SJCRH30 (cell line): ENCODE measurements at places on chromosomes 5 and 9.

DNA sequence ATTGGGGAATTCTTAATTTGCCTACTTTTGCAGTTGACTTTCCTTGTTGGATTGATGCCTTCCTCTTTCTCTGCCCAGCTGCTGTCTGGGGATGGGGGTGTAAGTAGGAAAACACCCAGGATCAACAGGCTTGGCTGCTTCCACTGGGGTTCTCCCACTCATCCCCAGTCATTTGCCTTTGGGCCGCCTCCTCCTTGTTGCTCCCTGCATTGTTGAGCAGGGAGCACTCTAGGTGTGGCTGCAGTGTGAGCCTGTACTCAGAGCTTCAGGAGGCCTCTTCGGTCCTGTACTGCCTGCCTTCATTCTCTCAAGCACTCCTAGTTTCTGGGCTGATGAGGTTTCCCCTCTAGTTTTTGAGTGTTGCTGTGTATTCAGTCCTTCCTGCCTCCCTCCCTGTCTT lies 12.1 kb downstream of the RHOBTB3 start:
- H3K27me3 ChIP-seq, result no peaks in the 10 kb centered on the region
- peaks cover 80% of the 10 kb centered on the region for H3K36me3 ChIP-seq
- H3K4me1 ChIP-seq, result no peaks in the 10 kb centered on the region
- no peak for DNase-seq
- no peak overlapping the region for H3K27ac ChIP-seq
- no peak overlapping the region for H3K4me3 ChIP-seq

- no peaks in the 10 kb centered on the region for H3K4me1 ChIP-seq
- no peak overlapping the region for H3K27ac ChIP-seq
- DNase-seq, result no peak
Observed at GRCh38 chr9:27673641-27674040, 100.4 kb upstream of the C9orf72 start.

DNA sequence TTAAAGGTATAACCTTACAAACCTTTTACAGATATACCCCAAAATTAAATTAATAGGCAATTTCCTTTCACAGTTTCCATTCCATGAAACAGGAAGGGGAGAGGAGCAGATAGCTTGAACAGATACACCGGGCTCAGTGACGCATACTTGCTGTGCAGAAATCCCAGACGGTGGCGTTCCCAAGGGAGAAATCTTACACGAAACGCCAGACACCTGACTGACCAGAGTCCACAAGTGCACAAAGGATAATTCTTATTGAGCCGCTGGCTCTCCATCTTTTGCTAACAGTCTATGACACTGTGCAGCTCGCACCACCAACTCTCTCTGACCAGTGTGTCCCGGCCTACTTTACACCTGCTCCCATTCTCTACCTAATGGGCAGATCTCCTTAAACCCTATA lies 37.4 kb downstream of the PTCH1 start:
- peak overlapping the region; percentile 54; the same call in 1 of the 2 replicates for H3K27ac ChIP-seq
- H3K27me3 ChIP-seq, result no peaks in the 10 kb centered on the region
- peaks cover 33% of the 10 kb centered on the region for H3K4me1 ChIP-seq
- H3K4me3 ChIP-seq, result no peak overlapping the region
- peaks cover 62% of the 10 kb centered on the region for H3K36me3 ChIP-seq

- DNase-seq, result no peak
- no peaks in the 10 kb centered on the region for H3K27me3 ChIP-seq
- no peak overlapping the region for H3K4me3 ChIP-seq
- no peak overlapping the region for H3K27ac ChIP-seq
Observed at GRCh38 chr5:72314571-72315172, 5.4 kb downstream of the MRPS27 start.

DNA sequence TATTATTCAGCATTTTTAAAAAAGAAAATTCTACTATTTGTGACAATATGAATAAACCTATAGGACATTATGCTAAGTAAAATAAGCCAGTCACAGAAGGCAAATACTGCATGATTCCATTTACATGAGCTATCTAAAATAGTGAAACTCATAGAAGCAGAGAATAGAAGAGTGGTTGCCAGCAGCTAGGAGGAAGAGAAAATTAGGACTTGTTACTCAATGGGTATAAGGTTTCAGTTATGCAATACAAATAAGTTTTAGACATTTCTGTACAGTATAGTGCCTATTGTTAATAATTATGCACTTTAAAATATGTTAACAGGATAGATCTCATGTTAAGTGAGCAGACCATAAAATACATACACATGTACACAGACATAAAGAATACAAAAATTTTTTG lies 73.8 kb upstream of the SPINK5 start:
- no peaks in the 10 kb centered on the region for H3K27me3 ChIP-seq
- H3K4me3 ChIP-seq, result no peak overlapping the region
- no peaks in the 10 kb centered on the region for H3K4me1 ChIP-seq
- H3K27ac ChIP-seq, result no peak overlapping the region
- DNase-seq, result no peak

- peaks cover 20% of the 10 kb centered on the region for H3K27me3 ChIP-seq
- no peaks in the 10 kb centered on the region for H3K4me1 ChIP-seq
Observed at GRCh38 chr5:38258319-38259061, at the start of gene EGFLAM. Gene EGFLAM (plus strand): TSS chr5:38258559. CDS start chr5:38258755, 196 bp downstream.

GRCh38 chr9:10674586-10674985 lies 61.8 kb upstream of the PTPRD start:
- H3K27me3 ChIP-seq, result no peaks in the 10 kb centered on the region
- no peak for DNase-seq

DNA sequence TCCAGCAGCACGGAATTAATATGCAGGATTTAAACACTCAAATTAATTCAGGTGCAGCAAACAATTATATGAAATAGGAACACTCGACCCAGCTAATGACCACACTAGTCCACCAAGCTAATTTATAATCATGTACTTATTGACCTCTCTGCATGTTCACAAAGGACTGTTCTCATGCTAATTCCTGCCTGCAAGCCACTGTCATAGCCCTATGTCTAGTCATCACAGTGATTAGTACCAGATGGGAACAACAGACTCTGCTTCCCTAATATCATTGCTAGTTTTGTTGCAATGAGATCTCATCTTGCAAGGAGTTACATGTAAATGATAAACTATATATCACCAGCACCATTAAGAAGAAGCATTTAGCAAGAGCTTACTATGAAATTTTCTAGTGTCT lies 553.0 kb upstream of the GRAMD2B start:
- no peaks in the 10 kb centered on the region for H3K4me1 ChIP-seq
- H3K4me3 ChIP-seq, result no peak overlapping the region
- no peak for DNase-seq
- H3K27ac ChIP-seq, result no peak overlapping the region
- H3K27me3 ChIP-seq, result no peaks in the 10 kb centered on the region

- H3K4me1 ChIP-seq, result peaks cover 6% of the 10 kb centered on the region; the same call in 1 of the 2 replicates
- peak overlapping the region; percentile 88 for H3K4me3 ChIP-seq
- no peaks in the 10 kb centered on the region for H3K27me3 ChIP-seq
- H3K27ac ChIP-seq, result peak overlapping the region; percentile 98
Observed at GRCh38 chr5:179623906-179624741, 653 bp upstream of the HNRNPH1 start.

GRCh38 chr9:71446106-71446472 lies 322.2 kb downstream of the CEMIP2 start:
- no peak for DNase-seq
- H3K27ac ChIP-seq, result no peak overlapping the region
- H3K4me1 ChIP-seq, result no peaks in the 10 kb centered on the region
- H3K36me3 ChIP-seq, result no peaks in the 10 kb centered on the region

- H3K27me3 ChIP-seq, result no peaks in the 10 kb centered on the region
- H3K4me3 ChIP-seq, result no peak overlapping the region
- no peak overlapping the region for H3K27ac ChIP-seq
- H3K4me1 ChIP-seq, result peaks cover 11% of the 10 kb centered on the region; the same call in 1 of the 2 replicates
- no peaks in the 10 kb centered on the region for H3K36me3 ChIP-seq
Observed at GRCh38 chr5:170632266-170632984, 128.6 kb downstream of the KCNIP1 start.

- peaks cover 8% of the 10 kb centered on the region for H3K4me1 ChIP-seq
- no peak overlapping the region for H3K4me3 ChIP-seq
- no peaks in the 10 kb centered on the region for H3K27me3 ChIP-seq
- no peak overlapping the region for H3K27ac ChIP-seq
Observed at GRCh38 chr5:132184588-132184987, 43.1 kb downstream of the P4HA2 start.

- peaks cover 51% of the 10 kb centered on the region for H3K27me3 ChIP-seq
- H3K4me3 ChIP-seq, result no peak overlapping the region
- DNase-seq, result no peak
- H3K27ac ChIP-seq, result no peak overlapping the region
- H3K36me3 ChIP-seq, result no peaks in the 10 kb centered on the region
Observed at GRCh38 chr9:129278391-129279237, 100.6 kb upstream of the IER5L start.

- no peak for DNase-seq
- peaks cover 12% of the 10 kb centered on the region for H3K36me3 ChIP-seq
- no peaks in the 10 kb centered on the region for H3K27me3 ChIP-seq
- H3K4me3 ChIP-seq, result no peak overlapping the region
Observed at GRCh38 chr5:141434006-141434405, 3.7 kb downstream of the PCDHGA12 start.

- no peak overlapping the region for H3K4me3 ChIP-seq
- H3K27me3 ChIP-seq, result no peaks in the 10 kb centered on the region
- H3K27ac ChIP-seq, result no peak overlapping the region
- no peaks in the 10 kb centered on the region for H3K36me3 ChIP-seq
- DNase-seq, result no peak
- H3K4me1 ChIP-seq, result peaks cover 21% of the 10 kb centered on the region
Observed at GRCh38 chr5:39498278-39498952, 73.6 kb upstream of the DAB2 start.

GRCh38 chr5:134576386-134577021 lies 51.0 kb downstream of the JADE2 start:
- no peak overlapping the region for H3K27ac ChIP-seq
- H3K36me3 ChIP-seq, result no peaks in the 10 kb centered on the region
- no peak overlapping the region for H3K4me3 ChIP-seq
- H3K27me3 ChIP-seq, result no peaks in the 10 kb centered on the region

- DNase-seq, result no peak
- no peak overlapping the region for H3K27ac ChIP-seq
- H3K4me3 ChIP-seq, result no peak overlapping the region
- no peaks in the 10 kb centered on the region for H3K27me3 ChIP-seq
- H3K4me1 ChIP-seq, result peaks cover 7% of the 10 kb centered on the region; the same call in 1 of the 2 replicates
- no peaks in the 10 kb centered on the region for H3K36me3 ChIP-seq
Observed at GRCh38 chr9:33139421-33140228, 27.5 kb downstream of the B4GALT1 start.

DNA sequence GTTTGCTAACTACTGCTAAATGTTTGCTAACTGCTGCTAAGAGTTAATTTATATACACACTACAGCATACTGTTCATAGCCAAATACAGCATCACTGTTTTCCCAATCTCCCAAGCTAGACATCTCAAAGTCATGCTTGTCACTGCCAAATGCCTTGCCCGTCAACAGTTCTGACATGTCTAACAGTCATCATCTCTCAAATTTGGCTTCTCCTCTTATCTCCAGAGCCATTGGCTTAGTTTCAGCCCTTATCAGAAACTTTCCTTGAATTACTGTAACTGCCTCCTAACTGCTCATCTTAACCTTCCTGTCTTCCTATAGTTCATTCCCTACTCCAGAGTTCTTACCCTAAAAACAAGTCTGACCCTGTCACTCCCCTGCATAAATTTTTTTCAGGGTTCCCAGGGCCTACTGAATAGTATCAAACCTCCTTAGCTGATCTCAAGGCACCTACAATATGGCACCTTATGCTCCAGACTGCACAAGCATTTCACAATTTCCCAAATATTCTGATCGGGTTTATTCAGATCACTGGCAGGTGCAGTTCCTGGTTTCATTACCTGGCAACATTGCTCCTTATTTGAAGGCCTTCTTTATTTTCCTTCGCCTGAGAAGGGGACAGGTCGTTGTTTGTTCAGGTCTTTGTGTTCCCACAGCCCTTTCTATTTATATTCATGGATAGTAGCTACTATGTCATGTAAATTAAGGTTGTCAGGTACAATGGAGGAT lies 55.9 kb upstream of the ANKRD55 start:
- no peaks in the 10 kb centered on the region for H3K27me3 ChIP-seq
- no peak for DNase-seq

GRCh38 chr5:95352691-95353090 lies 38.5 kb upstream of the FAM81B start:
- H3K4me3 ChIP-seq, result no peak overlapping the region
- H3K36me3 ChIP-seq, result no peaks in the 10 kb centered on the region
- no peak overlapping the region for H3K27ac ChIP-seq
- H3K27me3 ChIP-seq, result no peaks in the 10 kb centered on the region
- peaks cover 13% of the 10 kb centered on the region for H3K4me1 ChIP-seq

GRCh38 chr9:133142684-133143622 lies 20.8 kb downstream of the GBGT1 start:
- H3K27ac ChIP-seq, result no peak overlapping the region
- no peaks in the 10 kb centered on the region for H3K27me3 ChIP-seq
- no peak for DNase-seq
- H3K36me3 ChIP-seq, result no peaks in the 10 kb centered on the region

- peaks cover 20% of the 10 kb centered on the region for H3K4me1 ChIP-seq
- H3K27ac ChIP-seq, result peak overlapping the region; percentile 65
- H3K36me3 ChIP-seq, result no peaks in the 10 kb centered on the region
Observed at GRCh38 chr5:79512471-79513307, 1.2 kb downstream of the HOMER1 start.

DNA sequence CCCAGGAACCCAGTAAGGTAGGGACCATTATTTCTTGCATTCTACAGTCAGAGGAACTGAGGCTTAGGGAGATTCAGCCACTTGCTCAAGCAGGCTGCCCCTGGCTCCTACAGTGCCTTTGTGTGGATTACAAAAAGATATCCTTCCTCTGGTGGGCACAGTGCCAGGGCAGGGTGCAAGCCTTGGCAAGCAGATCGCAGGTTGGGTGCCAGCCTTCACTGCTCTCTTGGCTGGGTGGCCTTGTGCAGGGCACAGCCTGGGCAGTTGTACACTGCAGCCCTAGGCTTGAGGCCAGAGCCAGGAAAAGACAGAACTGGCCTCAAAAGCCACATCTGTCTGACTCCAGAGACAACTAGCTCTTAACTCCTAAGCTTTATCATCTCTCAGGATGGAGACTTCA lies 15.0 kb downstream of the DOCK2 start:
- peaks cover 7% of the 10 kb centered on the region; the same call in 1 of the 2 replicates for H3K4me1 ChIP-seq
- 0 out of 2 replicates have a peak, but pooled peaks cover 4% of the 10 kb centered on the region for H3K27me3 ChIP-seq
- no peaks in the 10 kb centered on the region for H3K36me3 ChIP-seq
- no peak overlapping the region for H3K27ac ChIP-seq

DNA sequence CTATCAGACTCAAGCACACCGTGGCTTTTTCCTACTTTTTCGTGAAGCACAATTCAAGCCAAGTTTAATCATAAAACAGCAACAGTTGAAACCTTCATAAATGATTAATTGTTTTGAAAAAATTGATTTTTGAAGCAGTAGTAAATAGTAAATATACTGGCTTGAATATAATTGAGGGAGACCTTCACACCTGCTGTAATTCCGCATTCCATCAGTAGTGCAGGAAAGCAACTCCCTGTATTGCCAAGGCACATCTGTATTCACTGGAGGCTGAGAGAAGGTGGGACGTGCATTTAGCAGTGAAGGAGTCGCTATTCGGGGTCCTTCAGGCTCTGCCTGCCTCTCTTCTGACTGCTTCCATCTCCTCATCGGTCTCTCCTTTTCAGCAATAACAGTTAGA lies 203.8 kb downstream of the ZSWIM6 start:
- no peaks in the 10 kb centered on the region for H3K27me3 ChIP-seq
- H3K27ac ChIP-seq, result no peak overlapping the region
- peaks cover 46% of the 10 kb centered on the region for H3K36me3 ChIP-seq
- no peak for DNase-seq
